ENCODE measurements at places on chromosomes 2 and 18.

DNA sequence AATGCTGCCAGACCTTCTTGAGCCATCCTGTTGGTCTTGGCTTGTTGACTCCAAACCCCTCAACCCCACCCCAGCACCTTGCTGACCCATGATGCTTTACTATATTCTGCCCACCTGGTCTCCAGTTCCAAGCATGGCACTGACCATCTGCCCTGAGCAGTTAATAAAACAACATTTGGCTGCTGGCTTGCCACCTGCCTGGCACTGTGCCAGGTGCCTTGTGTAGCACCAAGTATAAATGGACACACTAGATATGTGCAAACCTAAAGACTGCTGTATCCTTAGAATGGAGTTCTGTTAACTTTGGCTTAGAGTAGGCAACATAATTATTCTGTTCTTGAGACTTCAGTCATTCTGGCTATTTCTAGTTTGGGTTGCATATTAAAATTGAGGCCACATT is 91.4 kb downstream of the ACSL3 start:
- DNase-seq: no peak

DNA sequence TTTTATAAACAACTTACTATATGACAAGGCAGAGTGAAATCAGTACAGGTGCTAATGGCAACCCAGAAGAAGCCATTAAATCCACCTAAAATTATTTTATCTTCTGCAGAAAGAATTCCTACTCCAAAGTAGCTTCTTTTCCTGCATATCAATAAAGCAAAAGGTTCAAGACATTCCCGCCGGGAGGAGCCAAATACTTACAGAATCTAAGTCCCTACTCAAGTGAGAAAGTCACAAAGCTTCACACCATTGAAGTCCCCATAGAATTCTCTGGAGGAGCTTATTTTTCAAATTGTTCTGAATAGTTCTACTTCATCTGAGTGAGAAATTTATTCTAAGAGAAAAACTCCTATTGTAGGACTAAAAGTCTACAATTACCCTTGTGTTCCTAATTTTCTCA is 233.7 kb upstream of the HNRNPA3 start:
- no peak for DNase-seq

- DNase-seq: no peak
Observed at GRCh38 chr2:235191486-235191885, 239.7 kb downstream of the SH3BP4 start.

- DNase-seq: no peak
Observed at GRCh38 chr2:206443735-206444527, 599 bp downstream of the ADAM23 start.

DNA sequence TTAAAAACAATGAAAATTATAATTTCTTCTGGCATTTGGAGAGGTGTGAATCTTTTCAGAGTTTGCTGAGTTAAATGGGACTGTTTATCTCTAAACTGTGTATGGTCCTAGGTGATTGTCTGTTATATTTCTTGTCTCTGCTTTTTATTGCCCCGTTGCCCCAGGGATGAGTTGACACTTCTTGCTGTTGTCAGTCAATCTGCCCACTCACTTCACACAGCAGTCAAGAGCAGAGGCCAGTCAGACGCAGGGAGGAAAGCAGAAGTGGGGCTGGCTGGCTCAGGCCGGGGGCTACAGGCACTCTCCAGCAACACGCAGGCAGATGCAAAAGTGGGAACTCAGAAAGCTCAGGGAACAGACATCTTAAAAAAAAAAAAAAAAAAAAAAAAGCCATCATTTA is 365.2 kb downstream of the CLIP4 start:
- DNase-seq: no peak

DNA sequence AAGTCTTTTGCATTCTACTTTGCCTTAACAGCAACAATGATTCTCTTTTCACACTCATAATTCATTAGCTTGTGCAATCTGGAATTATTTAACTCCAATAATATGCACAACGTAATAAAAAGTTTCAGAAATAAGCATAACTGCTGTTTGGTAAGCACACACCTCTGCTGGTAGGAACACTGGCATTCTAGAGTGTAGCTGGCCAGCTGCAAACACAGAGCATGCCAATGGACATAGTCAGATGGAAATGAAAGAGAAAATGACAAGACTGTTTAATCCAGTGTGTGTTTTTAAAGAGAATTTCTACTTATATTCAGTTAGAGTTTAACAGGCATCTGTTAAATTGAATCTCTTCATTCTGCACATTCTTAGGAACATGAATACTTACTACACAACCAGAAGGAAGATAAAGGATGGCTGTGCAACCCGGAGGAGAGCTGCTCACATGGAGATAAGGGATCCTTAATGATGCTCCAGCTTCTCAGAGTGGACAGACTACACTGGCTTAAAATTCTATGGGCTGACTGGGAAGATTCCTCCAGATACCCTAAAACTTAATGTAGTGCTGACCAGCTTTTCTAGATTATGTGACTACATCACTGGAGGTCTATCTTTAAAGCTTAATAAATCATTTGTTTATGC is 94.6 kb upstream of the CHAC2 start:
- DNase-seq: no peak

DNA sequence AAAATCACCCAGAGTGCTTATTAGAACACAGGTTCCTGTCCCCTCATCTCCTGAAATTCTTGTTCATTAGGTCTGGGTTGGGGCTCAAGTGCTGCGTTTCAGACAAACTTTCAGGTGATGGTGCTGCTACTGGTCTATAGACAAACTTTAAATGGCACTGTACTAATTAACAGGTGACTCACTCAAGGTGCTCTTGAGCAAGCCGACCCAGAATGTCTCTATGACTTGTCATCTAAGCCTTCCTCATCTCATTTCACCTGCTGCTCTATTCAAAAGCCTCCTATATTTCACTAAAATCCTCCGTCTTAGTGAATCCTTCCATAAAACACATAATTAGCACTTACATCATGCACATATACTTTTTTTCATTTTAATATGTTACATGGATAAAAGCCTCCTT is 29.9 kb upstream of the STK39 start:
- no peak for DNase-seq

DNA sequence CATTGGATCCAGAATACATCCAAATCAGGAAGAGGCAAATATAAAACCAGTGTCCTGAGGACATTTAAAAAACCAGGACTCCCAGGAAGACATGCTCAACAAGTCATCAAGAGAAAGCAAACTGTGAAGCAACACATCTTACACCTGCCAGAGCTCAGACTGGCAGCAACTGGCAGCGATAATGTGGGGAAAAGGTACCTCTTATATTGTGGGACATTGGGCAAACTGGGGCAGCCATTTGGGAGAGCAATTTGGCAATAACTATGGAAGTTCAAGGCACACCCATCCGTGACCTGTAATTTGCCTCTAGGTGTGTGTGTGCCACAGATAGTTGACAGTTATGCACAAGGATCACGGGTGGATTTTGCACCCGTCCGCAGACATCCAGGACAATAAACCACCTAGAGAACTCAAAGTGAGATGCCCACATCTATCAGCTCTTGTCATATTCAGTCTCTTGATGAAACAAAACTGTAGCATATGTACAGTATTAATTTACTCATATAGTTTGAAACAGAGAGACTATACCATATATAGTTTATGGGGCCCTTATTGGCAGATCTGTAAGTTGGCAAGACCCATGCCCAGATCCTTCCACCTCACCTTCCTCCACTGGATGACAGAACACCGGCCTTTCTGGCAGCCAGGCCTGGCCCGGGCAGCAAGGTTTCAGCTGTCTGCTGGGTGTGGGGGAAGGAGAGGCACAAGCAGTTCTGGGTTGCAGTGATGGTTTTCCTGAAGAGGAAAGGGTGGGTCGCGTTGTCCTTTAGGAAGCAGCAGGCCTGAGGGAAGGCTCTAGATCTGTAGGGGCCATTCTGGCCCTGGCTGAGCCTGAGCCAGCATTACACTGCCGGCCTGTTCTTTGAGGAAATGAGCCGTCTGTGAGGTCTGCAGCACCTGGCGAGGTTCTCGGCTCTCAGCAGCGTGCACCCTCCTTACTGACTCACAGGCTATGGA is 18.8 kb downstream of the HJURP start:
- DNase-seq: no peak

- DNase-seq: no peak
Observed at GRCh38 chr18:22115573-22115972, 53.8 kb upstream of the GATA6 start.

GRCh38 chr2:168929031-168929430 is 27.9 kb downstream of the G6PC2 start:
- no peak for DNase-seq

DNA sequence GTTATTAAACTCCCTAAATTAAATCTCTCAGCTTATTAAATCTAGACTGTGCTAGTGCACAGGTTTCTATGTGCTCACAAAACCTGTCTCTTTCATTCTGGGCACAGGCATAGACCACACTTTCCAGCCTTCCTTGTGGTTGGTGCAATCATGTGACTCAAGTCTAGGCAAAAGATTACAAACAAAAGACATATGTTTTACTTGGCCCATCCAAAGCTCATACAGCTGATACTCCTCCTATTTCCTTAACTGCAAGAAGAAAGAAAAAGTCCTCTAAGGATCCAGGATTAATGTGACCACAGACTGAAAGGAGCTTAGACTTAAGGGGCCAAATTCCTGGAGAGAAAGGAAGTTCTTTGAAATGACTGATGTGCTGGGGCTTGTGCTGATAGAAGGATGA is 731.3 kb upstream of the RAB6C start:
- no peak for DNase-seq

- DNase-seq: no peak
Observed at GRCh38 chr2:189631849-189632248, 29.4 kb upstream of the ASNSD1 start.

DNA sequence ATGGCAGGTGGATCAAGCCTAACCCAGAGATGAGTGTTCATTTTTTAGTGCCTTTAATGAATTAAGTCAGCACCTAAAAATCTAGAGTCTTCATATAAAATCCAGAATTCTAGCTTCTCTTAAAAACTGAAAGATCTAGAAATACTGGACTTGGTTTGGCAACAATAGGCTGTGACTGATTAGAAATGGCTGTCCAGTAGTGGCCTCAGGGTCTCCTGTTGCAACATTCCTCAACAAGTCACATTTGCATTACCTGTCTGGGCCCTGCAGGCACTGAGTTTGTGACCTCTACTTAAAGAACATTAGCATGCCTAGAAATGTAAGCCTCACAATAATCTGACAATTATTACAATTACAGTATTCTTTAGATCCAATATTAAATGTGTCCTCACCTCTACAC is 33.1 kb downstream of the MBD2 start:
- DNase-seq: no peak

DNA sequence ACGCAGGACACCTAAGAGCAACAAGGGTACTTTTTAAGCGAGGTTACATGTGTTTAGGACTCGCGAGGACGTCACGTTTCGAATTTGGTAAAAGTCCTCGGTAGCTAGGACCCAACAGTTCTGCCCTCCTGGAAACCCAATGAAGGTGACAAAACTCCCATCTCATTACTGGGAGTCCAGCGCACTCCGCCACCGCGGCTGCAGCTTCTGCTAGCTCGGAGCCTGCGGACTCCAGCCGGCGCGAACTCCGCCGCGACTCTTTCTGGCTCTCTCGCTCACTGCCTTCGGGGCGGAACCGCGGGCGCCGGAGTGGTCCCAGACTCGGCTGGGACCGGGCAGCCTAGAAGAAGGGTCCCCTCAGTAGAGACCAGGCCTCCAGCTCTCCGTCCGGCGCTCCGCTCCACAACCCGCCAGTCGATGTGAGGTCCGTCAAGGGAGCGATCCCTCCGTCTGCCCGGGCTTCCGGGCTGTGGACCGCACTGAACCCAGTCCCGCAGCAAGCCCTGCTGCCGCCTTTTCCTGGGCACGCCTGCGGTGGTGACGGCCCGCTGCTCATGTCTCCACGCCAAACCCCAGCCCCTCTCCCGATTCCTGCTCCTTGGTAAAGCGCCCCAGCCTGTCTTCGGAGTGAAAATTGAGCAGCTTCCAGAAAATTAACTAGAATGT is 3.0 kb upstream of the OSR1 start:
- no peak for DNase-seq

DNA sequence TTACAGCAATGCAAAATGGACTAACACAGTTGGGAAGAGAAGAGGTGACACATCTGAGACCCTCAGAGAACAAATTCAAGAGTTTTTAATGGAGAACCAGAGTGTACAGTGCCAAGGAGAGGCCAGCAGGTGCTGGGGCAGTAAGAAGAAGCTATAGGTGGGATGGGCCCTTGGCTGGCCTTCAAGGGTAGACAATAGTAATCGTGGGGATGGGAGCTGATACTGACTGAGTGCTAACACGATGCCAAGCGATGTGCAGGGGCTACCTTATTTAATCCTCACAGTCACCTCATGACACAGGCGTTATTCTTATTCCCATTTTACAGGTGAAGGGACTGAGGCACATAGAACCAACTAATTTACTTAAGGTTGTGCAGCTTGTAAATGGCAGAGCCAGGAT is 131.9 kb upstream of the ID2 start:
- DNase-seq: no peak

- DNase-seq: no peak
Observed at GRCh38 chr2:20231598-20232026, 6.7 kb upstream of the SDC1 start.

DNA sequence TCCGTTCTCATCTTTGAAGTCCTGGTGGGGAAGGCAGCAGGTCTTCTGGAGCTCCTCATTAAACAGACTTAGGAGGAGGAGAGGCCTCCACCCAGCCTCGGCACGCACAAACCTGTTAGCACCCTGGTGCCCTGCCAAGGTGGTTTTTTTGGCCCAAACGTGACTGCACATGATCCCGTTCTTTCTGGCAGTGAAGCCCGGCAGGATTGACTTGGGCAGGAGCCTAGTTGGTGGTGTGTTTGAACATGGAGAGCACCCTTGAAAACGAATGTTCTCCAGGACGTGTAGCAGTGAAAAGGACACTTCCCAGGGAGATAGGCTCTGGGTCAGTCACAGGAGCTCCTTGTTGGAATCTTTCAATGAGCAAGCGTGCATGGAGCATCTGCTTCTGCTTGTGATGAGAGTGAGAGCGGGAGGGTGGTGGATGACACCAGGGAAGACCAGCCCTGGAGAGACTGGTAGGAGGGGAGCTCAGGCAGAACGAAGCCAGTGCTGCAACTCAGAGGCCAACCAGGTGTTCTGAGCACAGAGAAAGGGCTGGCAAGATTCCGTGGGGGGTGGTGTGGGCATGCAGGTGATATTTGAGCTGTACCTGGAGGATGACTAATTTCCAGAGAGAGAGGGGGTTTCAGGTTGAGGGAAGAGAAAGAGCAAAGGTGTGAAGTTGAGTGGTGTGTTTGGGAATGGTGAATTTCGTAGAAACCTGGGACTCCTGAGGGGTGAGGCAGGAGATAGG is 73.8 kb downstream of the TANC1 start:
- no peak for DNase-seq

DNA sequence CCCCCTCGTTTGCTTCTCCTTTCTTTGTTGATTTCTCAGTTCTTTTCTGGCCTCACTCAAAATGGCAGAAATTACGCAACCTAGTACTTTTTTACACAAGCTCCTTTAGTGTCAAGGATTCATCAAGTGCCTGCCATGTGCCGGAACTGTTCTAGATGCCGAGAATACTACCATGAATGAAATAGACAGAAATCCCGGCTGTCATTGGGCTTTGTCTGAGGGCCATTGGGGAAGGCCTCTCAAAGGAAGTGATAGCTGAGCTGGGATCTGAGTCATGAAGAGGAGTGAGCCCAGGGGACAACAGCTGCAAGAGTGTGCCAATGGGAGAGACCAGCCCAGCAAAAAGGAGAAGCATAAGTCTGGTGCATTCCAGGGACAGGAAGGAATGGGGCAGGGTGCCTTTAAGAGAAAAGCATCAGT is 34.3 kb upstream of the PPP1CB start:
- no peak for DNase-seq

Measured in activated T-helper 1 cell treated with anti-CD3 and anti-CD28 coated beads, Interleukin-2, amount 50 U/mL, for 16 hours (primary cell).